Activated CD8-positive, alpha-beta memory T cell treated with anti-CD3 and anti-CD28 coated beads for 1 hour (primary cell): ENCODE measurements at places on chromosomes 1 and 21.

DNA sequence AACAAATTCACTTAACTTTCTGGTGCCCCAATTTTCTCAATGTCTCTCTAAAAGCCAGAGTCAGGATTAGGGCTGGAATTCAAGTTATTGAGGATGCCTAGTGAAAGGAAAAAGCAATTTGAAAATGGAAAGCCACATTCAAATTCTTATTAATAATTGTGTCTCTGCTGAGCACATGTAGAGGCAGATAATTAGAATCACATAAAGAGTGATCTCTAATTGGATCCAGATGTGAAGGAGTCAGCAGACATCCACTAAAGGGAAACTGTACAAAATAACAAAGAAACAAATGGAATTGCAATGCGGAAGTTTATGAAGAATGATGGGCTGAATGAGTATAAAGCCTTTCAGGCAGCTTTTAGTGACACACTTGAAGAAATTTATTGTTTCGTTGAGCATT, 482.6 kb downstream of the TTLL7 start:
- no peak for DNase-seq

DNA sequence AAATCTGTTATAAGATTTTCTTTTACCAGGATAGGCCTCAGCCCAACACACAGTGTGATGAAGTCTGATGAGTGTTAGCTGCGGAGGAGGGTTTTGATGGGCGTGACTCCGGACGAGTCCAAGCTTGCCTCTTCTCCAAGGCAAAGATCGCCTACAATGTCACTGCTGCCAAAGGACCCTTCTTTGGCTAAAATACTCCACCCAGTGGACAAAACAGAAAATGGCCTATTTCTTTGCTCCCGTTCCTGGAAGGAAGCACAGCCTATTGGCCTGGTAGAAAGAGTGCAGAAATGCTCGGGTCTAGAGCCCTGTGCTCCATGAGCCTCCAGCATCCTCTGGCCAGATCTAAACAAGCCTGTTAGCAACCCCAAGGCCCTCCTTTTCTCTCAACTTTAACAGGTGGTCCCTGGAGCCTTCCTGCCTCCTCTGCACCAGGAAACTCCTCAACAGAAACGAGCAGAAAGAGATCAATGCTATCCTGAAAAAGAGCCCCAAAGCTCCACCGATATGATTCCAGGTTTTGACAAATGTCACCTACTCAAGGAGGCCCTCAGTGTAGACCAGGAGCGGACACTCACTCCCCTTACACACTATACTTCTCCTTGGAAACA, 3.4 kb upstream of the CASQ2 start:
- DNase-seq: no peak

DNA sequence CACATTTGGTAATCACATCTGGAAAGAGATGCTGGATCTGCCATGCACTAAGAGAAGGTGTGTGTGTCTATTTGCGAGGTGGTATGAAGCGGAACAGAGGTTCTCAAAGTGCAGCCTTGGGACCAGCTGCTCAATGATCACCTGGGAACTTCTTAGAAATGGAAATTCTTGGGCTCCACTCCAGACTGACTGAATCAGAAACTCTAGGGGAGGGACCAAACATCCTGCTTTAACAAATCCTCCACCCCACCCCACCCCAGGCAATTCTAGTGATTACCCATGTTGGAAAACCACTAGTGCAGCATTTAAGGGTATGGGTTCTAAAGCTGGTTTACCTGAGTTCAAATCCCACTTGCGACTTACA, 143.9 kb upstream of the JUN start:
- no peak for DNase-seq

GRCh38 chr1:232834066-232834465, 28.9 kb downstream of the MAP10 start:
- DNase-seq: no peak

DNA sequence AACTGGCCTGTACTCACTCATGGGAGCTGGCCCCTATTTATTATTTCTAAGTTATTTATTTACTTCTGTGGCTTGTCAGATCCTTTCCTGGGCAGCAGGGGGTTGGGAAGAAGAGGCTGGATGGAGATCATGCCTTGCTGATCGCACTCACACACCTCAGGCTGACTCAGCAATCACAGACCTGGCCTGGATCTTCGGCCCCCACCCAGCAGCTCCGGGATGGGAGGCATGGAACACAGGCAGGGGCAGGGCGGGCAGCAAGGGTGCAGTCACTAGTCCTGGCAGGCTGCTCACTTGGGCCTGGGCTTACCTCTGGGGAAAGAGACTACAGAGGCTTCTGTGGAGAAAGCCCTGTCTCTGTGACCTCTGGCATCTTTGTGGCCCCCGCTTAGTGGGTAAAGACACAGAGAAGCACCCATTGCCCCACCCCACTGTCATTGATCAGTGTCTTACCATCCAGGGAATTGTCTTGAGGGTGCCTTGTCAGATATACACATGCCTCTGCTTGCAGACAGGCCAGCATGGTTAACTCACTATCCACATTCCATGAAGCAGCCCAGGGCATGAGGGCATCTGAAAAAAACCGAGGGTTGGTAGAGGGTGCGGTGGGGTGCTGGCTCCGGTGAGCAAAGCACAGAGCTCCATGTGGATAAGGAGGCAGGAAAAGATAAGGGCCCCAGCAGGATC, 3.7 kb downstream of the ARTN start:
- no peak for DNase-seq

GRCh38 chr1:233144434-233144833, 151.1 kb downstream of the PCNX2 start:
- no peak for DNase-seq

GRCh38 chr21:17911628-17912027, 92.5 kb upstream of the C21orf91 start:
- DNase-seq: no peak

DNA sequence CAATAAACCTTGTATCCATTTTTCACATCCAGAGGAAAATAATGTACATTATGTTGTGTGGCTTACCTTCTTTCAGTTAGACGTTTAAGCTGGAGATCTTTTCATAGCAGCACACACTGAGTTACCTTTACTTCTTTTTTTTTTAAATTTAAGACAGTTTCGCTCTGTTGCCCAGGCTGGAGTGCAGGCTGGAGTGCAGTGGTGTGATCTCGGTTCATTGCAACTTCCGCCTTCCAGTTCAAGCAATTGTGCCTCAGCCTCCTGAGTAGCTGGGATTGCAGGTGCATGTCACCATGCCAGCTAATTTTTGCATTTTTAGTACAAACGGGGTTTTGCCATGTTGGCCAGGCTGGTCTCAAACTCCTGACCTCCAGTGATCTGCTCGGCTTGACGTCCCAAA, 7.4 kb upstream of the CAMTA1 start:
- no peak for DNase-seq

DNA sequence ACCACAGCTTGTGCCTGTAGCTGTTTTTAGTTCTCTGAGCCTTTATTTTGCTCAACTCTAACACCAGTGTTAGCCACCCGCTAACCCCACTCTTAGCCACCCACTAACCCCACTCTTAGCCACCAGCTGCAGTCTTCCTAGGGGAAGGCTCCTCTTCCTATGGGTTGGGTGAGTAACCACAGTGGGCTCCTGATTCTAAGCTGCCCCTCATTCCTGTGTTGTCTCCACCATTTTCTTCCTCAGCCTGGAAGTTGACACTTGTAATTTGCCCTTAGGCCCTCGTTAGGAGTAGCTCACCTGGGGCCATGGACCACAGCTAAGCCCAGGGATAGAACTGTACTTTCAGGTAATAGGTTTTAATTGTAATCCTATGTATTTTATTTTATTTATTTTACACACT, 782.9 kb upstream of the TPTE start:
- no peak for DNase-seq

DNA sequence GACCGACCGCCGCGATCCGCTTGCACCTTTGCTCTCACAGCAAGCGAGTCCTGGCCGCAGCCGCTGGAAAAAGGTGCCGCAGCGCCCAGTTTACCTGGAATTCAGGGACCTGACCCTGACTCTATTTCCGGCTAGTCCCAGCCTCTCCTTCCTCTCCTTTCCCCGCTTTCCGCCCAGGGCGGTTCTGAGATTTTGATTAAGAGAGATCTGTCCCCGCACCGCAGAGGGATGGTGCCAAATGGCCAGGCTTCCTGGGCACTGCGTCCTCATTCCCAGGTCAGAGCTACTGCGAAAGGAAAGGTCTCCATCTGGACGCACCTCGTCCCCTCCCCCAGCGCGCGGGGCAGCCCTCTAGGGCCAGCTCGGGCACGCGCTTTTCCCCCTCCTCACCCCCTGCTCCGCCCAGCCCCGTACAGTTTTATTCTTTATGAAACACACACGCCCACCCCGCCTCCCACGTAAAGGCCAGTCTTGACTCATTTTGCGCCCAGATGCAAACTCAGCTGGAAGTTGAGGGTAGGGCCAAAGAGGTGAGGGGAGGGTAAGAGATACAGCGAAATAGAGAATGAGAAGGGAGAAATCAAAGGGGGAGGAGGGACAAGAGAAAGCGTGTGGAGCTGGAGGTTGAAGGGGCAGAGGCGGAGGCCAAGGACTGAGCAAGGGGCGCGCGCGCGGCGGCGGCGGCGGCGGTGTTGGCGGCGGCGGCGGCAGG, 411.8 kb upstream of the ESRRG start:
- DNase-seq: no peak

DNA sequence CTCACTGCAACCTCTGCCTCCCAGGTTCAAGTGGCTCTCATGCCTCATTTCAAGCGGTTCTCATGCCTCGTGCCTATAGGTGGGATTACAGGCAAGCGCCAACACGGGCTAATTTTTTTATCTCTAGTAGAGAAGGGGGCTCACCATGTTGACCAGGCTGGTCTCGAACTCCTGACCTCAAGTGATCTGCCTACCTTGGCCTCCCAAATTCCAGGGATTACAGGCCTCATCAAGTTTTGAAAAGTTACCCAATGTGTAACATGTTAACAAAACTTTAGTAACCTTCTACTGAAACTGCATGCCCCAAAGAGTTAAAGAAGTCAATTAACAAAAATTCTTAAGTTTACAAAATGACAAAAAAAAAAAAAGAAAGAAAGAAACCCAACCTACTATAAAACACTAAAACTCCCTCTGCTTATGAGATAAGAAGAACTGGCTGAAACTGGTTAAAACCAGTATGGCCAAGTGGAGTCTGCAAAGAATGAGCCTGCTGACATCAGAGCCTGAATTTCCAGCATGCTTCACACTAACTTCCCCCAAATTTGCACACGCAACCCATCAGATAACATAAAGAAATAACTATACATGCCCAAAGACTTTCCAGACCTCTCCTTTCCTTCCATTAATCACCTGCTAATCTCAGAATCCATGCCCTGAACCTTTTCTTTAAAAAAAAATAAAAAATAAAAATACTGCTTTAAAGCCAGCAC, 25.5 kb upstream of the PSMG1 start:
- DNase-seq: no peak

GRCh38 chr1:41631154-41631553, 146.7 kb upstream of the EDN2 start:
- no peak for DNase-seq

DNA sequence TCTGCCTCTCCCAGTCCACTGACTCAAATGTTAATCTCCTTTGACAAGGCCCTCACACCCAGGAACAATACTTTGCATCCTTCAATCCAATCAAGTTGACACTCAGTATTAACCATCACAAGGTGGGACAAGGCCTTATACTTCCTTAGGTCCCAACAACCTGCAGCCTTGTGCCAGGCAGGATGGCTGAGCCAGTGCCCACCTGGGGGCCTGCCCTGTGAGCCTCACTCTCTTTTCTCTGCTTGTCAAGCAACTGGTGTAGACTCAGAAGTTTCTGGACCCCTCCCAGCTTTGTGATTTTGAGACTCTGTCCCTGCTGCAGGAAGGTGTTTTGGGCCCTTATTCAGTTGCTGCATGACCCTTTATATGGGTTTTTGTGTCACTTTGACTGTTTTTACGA, 310.0 kb upstream of the C1orf174 start:
- DNase-seq: no peak

GRCh38 chr1:67953301-67953700, 97.1 kb downstream of the DIRAS3 start:
- no peak for DNase-seq

DNA sequence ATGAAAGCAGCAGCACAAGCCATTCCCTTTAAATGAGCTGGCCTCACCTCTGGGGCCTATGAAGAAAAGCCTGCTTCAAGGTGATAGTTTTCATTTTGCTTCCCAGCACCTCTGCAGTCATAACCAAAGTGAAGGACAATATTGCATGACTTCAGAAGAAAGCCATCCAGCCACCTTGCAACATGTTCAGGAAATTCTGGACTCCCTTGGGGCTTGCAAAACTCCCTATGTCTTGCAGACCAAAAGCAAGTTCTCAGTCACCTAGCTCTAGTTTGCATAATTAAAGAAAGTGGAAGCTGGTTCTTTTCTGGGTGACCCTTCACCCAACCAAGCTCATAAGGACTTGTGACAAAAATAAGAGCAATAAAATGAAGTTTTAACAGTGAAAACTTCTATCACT, 87.6 kb downstream of the GFI1 start:
- DNase-seq: no peak

- DNase-seq: no peak
These were observed 1.1 kb upstream of the POU3F1 start for GRCh38 chr1:38047603-38048141.

DNA sequence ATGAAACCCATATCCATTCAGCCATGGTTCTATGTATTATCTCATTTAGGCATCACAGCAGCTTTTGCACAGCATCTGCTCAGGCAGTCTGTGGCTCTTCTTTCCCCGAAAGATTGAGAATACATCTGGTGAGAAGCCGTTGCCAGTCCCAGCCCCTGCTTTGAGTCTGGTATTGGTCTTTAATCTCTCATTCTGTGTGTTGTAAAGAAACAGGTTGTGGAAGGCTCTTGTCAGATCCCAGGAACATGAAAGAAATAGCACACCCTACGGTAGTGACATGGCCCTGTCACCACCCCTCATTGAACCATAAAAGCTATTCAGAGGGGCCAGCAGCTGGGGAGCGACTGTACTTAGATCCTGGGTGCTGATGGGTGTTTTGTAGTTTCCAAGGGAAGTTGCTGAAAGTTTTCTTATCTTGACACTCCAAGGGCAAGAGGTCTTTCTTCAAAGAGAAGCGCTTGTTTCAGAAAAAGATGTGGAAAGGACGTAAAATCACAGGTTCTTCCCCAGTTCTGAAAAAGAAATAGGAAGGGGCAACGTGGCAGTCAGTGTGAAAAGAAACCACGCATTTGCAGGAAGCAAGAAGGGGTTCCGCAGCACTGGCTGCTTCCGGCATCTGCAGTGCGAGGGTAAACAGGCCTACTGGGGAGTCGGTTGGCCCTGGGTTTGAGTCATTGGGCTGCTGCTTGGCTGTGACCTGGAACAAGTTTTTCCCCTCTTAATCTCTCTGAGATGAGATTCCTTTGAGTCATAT, 145.0 kb downstream of the DHRS3 start:
- peak; percentile 44 for DNase-seq

DNA sequence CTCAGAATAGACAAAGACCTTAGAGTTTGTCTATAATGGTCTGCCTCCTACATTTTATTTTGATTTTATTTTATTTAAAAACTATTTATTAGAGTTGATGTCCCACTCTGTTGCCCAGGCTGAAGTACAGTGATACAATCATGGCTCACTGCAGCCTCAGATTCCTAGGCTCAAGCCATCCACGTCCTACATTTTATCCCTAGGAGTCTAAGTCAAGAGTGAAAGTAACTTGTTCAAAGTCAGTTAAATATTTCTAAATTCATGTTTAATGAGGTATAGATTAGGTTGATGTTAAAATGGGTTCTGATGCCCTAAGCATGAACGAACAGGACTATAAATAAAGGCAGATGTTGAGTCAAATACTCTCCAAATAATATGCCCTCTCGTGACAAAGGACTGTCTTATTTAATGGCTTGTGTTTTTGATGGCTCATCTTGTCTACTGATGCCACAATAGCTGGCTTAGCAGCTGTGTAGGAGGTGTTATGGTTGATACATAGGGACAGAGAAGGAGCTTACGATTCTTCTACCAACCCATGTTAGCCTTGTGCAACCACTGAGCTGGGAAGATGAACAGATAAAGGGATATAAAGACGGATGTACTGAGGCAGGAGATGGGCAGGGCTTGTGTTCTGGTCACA, 66.0 kb upstream of the CR1L start:
- DNase-seq: no peak

- no peak for DNase-seq
These were observed 1.3 kb upstream of the PATJ start for GRCh38 chr1:61740751-61741700.
